ENCODE measurements at places on chromosomes 3 and 15.

DNA sequence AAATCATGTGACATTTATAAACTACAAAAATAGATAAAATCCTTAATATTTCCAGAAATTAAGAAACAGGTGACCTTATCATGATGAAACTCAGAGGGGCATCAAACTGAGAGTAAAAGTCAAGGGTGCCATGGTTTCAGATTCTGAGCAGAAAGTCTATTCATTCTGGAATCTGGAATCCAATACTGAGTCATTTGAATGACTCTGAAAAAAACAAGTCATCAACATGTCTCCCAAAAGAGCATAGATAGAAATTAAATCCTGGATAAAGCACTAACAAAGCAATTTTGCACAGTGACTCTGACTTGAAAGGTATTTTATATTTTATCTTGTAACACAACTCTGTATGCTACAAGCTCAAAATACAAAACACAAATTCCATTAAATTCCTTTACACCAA lies 23.4 kb downstream of the STAC start:
- DNase-seq, result no peak
- H3K4me1 ChIP-seq, result no peaks in the 10 kb centered on the region
- H3K36me3 ChIP-seq, result no peaks in the 10 kb centered on the region
- H3K4me3 ChIP-seq, result no peak overlapping the region
- H3K27ac ChIP-seq, result no peak overlapping the region
- no peaks in the 10 kb centered on the region for H3K27me3 ChIP-seq

DNA sequence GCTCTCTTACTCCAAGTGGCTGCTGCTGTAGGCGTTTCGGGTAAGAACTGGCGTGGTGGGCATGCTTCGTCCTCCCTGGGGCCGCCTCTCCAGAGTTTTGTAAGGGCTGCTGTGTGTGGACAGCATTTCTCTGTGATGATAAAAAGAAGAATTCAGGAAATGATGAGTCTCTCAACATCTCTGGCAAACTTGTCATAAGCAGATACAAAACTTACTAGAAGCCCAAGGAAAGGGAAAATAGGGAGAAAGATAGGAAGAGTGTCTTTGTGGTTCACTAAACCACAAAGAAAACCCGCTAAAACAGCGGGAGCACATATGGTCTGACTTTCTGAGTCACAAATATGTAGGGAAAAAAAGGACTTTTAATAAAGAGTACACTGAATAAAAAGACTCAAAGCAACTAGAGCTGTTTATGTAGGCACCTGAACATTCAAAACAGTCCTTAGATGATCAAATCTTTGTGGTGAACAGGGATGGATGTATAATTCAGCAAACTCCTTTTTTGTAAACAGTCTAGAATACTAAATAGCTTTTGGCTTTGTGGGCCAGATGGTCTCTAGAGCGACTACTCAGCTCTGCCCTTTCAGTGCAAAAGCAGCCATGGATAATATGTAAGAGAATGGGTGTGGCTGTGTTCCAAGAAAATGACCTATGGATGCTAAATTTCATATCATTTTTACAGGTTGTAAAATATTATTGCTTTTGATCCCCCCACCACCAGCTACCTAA lies 60.4 kb upstream of the LMOD3 start:
- DNase-seq, result no peak
- H3K27ac ChIP-seq, result peak overlapping the region; percentile 97
- H3K36me3 ChIP-seq, result peaks cover 22% of the 10 kb centered on the region
- H3K27me3 ChIP-seq, result no peaks in the 10 kb centered on the region
- H3K4me1 ChIP-seq, result peaks cover 55% of the 10 kb centered on the region

- no peaks in the 10 kb centered on the region for H3K27me3 ChIP-seq
- peaks cover 14% of the 10 kb centered on the region for H3K4me1 ChIP-seq
- no peak for DNase-seq
- H3K36me3 ChIP-seq, result no peaks in the 10 kb centered on the region
Measured at GRCh38 chr3:14396031-14396692, 6.2 kb upstream of the SLC6A6 start.

DNA sequence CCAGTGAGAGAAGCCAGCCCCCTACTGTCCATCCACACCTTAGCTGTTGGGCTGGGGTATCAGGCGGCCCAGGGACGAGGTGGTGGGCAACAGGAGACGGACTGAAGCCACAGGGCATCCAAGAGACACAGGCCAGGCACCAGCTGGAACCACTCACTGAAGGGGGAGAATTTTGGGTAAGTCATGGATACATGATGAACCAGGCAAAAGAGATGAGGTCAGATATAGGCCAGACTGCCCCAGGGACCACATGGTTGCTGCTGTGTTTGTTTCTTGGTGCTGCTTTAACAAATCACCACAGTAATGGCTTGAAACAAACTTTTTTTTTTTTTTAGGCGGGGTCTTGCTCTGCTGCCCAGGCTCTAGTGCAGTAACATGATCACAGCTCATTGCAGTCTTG lies 66.4 kb downstream of the SEMA5B start:
- H3K27me3 ChIP-seq, result peaks cover 4% of the 10 kb centered on the region
- no peak overlapping the region for H3K4me3 ChIP-seq
- DNase-seq, result peak; percentile 64
- H3K4me1 ChIP-seq, result 0 out of 2 replicates have a peak, but pooled peaks cover 5% of the 10 kb centered on the region
- H3K36me3 ChIP-seq, result no peaks in the 10 kb centered on the region
- no peak overlapping the region for H3K27ac ChIP-seq

DNA sequence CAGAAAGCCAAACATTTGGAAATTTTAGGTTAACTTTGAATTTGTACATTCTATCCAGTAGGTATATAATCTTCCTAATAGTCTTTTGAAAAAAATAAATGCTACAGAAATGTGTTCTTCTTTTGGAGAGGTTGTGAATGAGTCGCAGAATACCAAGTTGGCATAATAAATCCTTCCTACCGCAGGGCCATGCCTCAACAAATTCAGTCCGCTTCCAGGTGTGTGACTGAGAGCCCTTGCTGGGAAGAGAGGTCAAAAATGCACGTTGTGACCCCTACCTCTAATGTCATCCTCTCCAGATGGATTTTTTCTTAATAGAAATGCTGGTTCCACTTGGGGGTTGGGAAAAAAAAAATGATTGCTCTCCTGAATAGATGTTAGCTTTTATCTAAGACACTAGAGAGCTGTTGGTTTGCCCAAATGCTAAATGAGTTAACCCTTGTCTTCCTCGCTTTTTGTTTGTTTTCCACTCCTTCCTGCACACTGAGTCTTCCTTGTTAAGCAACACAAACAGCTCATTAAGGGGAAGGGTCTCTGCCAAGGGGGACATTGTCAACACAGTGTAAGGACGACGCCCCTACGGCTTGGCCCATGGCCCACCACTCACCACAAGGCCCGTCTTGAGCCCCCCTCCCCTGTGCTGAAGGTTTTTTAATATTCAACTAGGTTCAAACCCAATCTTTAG lies 33.9 kb downstream of the RLBP1 start:
- H3K4me3 ChIP-seq, result no peak overlapping the region
- no peaks in the 10 kb centered on the region for H3K36me3 ChIP-seq
- no peak overlapping the region for H3K27ac ChIP-seq
- H3K4me1 ChIP-seq, result no peaks in the 10 kb centered on the region

- no peak for DNase-seq
- H3K4me1 ChIP-seq, result no peaks in the 10 kb centered on the region
- no peak overlapping the region for H3K27ac ChIP-seq
- no peak overlapping the region for H3K4me3 ChIP-seq
Measured at GRCh38 chr3:78858174-78858573, 909.6 kb downstream of the ROBO1 start.

GRCh38 chr3:13114811-13115575 lies 41.8 kb upstream of the IQSEC1 start:
- H3K4me1 ChIP-seq, result peaks cover 42% of the 10 kb centered on the region
- no peak overlapping the region for H3K27ac ChIP-seq
- H3K27me3 ChIP-seq, result no peaks in the 10 kb centered on the region
- H3K4me3 ChIP-seq, result no peak overlapping the region
- no peaks in the 10 kb centered on the region for H3K36me3 ChIP-seq

- H3K4me1 ChIP-seq, result no peaks in the 10 kb centered on the region
- H3K36me3 ChIP-seq, result peaks cover 6% of the 10 kb centered on the region
- H3K4me3 ChIP-seq, result no peak overlapping the region
Measured at GRCh38 chr15:65176056-65176455, 9.1 kb downstream of the CLPX start.

DNA sequence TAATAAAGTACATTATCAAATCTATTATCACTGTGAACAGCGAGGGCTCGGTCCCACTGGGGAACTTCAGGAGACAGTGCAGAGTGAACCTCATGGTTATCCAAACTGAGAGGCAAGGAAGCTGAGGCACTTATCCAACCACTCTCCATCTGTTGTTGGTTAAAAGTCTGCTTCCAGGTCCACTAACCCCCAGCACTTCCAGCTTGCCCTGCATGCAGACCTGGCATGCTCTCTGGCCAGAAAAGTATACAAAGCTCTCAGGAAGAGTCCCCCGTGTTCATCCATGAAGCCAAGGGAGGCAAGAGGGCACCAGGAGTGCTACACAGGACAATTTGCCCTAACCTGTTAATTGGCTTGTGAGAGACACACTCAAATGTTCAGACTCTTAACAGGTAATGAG lies 36.0 kb downstream of the FBN1 start:
- no peaks in the 10 kb centered on the region for H3K4me1 ChIP-seq
- no peaks in the 10 kb centered on the region for H3K27me3 ChIP-seq
- H3K4me3 ChIP-seq, result no peak overlapping the region
- no peaks in the 10 kb centered on the region for H3K36me3 ChIP-seq

- peaks cover 19% of the 10 kb centered on the region for H3K4me1 ChIP-seq
- H3K27ac ChIP-seq, result no peak overlapping the region
- 0 out of 2 replicates have a peak, but pooled peaks cover 2% of the 10 kb centered on the region for H3K36me3 ChIP-seq
- no peaks in the 10 kb centered on the region for H3K27me3 ChIP-seq
- DNase-seq, result no peak
Measured at GRCh38 chr3:194312743-194313281, 38.3 kb downstream of the CPN2 start.

DNA sequence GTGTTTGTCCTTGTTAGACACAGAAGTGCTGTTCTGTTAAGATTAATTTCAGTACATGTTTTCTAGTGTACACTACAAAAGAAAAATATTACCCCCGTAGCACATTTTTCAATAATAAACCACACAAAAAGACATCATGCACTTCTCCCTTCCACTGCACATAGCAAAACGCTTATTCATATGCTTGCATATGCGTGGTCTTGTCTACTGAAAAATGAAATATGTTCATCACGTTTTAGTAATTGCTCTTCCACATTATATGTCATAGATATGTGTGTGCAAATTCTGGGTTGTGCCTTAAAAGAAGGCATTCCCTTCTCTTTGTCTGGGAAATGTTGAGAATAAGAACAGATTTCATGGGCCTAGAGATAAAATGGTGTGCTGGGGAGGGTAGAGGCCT lies 353.9 kb downstream of the NSUN3 start:
- H3K27me3 ChIP-seq, result no peaks in the 10 kb centered on the region
- no peak overlapping the region for H3K4me3 ChIP-seq
- H3K27ac ChIP-seq, result no peak overlapping the region
- H3K4me1 ChIP-seq, result no peaks in the 10 kb centered on the region

DNA sequence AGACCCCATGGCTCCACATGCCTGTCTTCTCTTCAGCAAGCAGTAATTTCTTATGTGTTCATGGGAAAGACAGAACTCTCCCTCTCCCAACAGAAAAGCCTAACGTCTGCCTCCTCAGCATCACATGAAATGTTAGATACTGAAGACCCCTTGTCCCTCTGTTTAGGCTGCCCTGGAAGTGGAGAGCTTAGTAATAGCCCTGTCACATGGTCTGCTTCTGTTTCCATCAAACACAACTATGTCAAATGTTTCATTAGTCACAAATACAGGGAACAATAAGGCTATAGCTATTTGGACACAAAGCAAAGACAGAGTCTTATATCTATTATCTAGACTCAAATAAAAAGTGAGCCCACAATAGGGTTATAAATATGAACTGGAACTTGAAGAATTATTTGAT lies 190.3 kb upstream of the TRIM42 start:
- peaks cover 1% of the 10 kb centered on the region for H3K4me1 ChIP-seq
- H3K4me3 ChIP-seq, result no peak overlapping the region

DNA sequence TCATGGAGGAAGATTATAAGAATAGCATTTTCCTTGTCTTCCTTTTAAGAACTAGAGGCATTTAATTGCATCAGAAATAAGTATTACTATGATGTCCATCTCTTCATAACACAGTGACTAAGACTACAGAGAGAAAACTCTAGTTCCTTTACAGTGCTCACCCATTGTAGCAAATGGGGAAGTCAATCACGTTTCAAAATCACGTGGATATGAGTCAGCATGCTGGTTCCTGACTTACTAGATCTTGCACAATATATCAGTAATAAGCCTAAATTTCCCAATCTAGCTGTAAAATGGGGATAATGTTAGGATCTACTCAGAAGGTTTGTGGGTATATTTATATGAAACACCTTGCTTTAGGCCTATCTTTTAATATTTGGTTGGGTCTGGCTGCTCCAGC lies 254.8 kb upstream of the EOMES start:
- no peaks in the 10 kb centered on the region for H3K27me3 ChIP-seq
- no peak overlapping the region for H3K4me3 ChIP-seq
- H3K36me3 ChIP-seq, result no peaks in the 10 kb centered on the region
- DNase-seq, result peak; percentile 36
- H3K4me1 ChIP-seq, result no peaks in the 10 kb centered on the region
- no peak overlapping the region for H3K27ac ChIP-seq

DNA sequence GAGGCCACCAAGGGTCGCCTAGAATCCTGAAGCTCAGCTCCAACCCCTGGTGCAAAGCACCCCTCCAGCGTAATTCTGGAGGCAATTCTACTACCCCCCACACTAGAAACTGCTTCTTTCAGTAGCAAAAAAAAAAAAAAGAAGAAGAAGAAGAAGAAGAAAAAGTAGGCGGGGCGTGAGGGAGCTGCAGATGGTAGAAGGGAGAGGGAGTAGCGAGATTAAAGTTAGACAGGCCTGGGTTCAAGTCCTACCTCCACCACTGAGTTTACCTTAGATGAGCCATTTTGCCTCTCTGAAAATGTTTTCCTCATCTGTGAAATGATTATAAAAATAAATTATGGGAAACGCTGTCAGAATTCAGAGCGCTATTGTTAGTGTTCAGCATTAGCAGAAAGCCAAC lies 913 bp downstream of the FAM174B start:
- peak overlapping the region; percentile 55 for H3K4me3 ChIP-seq
- no peaks in the 10 kb centered on the region for H3K27me3 ChIP-seq
- H3K27ac ChIP-seq, result peak overlapping the region; percentile 85
- peaks cover 33% of the 10 kb centered on the region for H3K36me3 ChIP-seq

DNA sequence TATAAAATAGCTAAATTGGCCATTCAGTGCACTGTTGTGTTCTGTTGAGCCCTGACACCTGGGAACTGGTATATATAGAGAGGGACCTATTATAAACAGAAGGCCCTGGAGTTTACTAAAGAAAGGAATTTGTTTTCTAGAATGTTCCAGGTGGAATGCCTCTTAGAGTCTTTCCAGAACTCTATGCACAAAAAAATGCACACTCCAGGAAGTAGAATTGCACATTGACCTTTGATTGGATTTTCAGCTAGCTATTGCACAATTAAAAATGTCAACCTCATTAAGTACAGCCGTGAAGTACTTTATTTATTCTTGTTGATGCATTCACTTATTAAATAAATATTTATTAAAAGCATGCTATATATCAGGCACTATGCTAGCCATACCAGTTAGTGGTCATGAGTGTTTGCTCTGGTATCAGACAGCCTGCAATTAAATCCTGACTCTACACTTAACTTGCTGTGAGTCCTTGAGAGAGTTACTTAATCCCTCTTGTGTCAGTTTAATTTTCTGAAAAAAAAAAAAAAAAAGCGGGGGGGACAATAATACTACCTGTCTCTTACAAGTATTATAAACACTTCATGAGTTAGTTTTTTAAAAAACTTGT lies 40.8 kb downstream of the NDUFB4 start:
- no peak for DNase-seq
- no peaks in the 10 kb centered on the region for H3K27me3 ChIP-seq
- H3K4me1 ChIP-seq, result no peaks in the 10 kb centered on the region
- no peaks in the 10 kb centered on the region for H3K36me3 ChIP-seq
- H3K4me3 ChIP-seq, result no peak overlapping the region

- no peaks in the 10 kb centered on the region for H3K27me3 ChIP-seq
- H3K4me1 ChIP-seq, result no peaks in the 10 kb centered on the region
- no peak overlapping the region for H3K27ac ChIP-seq
Measured at GRCh38 chr15:33782966-33783365, 185.3 kb upstream of the CHRM5 start.

All from PC-9 (cell line).